Stomach (tissue), 19 donors: ENCODE measurements at places on chromosomes 16 and 17. TPM values are rescaled to one million over a fixed set of nuclear protein-coding genes. Genes with fewer than 3 reads are reported as not detected.

The TBC1D3 gene
- not detected for polyA plus RNA-seq

The ZNF469 gene
- polyA plus RNA-seq, result 0.15 TPM

The GRB7 gene
- polyA plus RNA-seq, result 34.7 TPM

The ARL6IP1 gene
- 45.0 TPM for polyA plus RNA-seq

The ZPBP2 gene
- not detected for polyA plus RNA-seq

The HS3ST6 gene
- not detected for polyA plus RNA-seq

The FBXO47 gene
- not detected for polyA plus RNA-seq

The TSPOAP1 gene
- polyA plus RNA-seq, result 6.5 TPM

The COPZ2 gene
- polyA plus RNA-seq, result 17.1 TPM

The KCNG4 gene
- polyA plus RNA-seq, result not detected

The TRIM47 gene
- 24.2 TPM for polyA plus RNA-seq

The CDR2 gene
- polyA plus RNA-seq, result 15.4 TPM

The EME1 gene
- 2.0 TPM for polyA plus RNA-seq

The CSH2 gene
- not detected for polyA plus RNA-seq

The MRPL10 gene
- 69.7 TPM for polyA plus RNA-seq

The TMEM114 gene
- not detected for polyA plus RNA-seq

The BIRC5 gene
- polyA plus RNA-seq, result 10.1 TPM

The TIMM22 gene
- 8.6 TPM for polyA plus RNA-seq

The GJD3 gene
- not detected for polyA plus RNA-seq

The RAD51D gene
- polyA plus RNA-seq, result 5.0 TPM

The SPATA20 gene
- 40.6 TPM for polyA plus RNA-seq

The HS3ST3A1 gene
- 0.63 TPM for polyA plus RNA-seq

The MYO15A gene
- 0.31 TPM for polyA plus RNA-seq
